ENCODE measurements at places on chromosomes 12 and 14.
A peak's percentile ranks its signal among the peaks of the same experiment; 100 is the strongest.

DNA sequence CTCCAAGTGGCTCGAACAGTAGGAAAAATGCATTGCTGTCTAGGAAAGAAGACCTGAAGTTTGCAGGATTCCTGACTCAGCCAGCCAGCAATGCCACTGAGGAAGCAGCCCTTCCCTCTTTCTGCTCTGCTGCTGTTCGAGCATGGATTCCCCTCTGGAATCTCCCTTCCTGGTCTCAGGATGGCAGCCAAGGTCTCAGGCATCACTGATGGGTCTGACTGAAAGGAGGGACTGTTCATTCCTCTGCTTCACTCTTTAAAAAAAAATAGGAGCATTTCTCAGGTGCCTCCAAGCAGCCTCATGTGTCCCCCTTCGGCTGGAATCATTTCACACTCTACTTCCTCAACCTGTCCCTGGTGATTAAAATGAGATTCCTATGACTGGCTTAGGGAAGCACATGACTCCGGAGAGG is 62.4 kb downstream of the SLC15A4 start:
- no peak for DNase-seq

DNA sequence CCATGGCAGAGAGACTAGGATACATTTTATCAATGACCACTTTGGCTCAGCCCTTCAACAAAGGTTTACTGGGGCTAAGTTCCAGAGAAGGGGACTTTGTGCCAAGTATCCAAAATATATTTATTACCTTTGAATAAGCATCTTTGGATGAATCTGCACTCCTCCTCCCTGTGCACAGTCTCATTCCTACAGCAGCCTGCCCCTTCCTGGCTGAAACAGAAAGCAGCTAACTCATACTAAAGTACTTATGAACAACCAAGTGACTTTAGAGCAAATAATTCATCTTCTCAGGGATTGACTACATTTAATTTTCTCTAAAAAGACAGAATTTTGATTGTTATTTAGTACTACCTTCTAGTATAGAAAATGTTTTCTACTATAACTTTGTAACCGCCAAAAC is 47.8 kb upstream of the ETV6 start:
- no peak for DNase-seq

DNA sequence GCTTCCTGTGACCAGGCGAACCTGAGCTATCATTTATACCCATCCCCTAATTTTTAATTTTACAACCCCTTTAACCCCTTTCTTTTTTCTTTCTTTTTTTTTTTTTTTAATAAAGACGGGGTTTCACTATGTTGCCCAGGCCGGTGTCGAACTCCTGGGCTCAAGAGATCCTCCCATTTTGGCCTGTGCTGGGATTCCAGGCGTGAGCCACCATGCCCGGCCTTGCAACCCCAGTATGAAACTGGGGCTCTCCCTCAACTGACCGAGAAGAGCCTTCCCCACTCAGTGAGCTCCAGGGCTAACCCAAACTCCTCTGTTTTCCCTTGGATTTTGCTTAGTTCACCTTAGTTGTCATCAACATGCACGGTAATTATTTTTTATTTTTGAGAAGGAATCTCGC is 992 bp downstream of the CPSF2 start:
- no peak for DNase-seq

- no peak for DNase-seq
Observed at GRCh38 chr12:70885956-70886355, 34.6 kb downstream of the PTPRR start.

DNA sequence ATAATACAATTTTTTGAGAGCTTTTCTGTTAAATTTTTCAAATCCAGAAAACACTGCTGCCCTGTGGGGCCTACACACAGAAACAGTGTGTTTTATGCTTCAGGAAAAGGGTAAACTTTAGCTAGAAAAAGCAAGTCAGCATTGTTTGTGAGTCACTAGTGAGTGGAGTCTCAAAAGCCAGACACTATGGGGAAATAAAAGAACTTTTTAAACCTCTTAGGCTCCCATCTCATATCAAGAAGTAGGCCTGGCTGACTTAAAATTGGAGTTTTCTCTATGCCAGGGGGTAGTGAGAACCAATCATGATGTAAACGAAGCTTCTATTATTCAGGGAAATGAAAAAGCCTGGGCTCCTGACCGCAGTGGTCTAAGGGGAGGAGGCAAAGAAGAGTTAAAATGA is 12.6 kb downstream of the GPR65 start:
- DNase-seq, result no peak

- no peak for DNase-seq
Observed at GRCh38 chr12:93092649-93092945, 163.5 kb upstream of the EEA1 start.

- no peak for DNase-seq
Observed at GRCh38 chr14:54698501-54698900, 131.6 kb downstream of the SAMD4A start.

DNA sequence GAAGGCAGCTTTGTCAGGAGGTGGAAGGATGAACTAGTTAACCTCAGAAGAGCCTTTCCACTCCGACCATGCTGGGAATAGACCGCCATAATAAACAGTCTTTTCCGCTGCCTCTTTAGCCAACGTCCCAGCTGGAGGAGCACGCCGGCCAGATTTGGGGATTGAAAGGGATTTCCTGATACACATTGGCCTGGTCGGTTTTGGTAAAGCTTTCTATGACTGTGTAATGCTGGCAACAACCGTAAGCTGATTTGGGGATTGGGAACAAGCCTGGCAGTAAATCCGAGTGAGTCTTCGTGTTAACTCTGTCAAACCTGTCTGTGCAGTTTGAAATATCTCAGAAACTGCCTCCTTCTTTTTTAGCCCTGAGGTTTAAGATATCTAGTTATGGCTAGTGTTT is 87.0 kb downstream of the DAD1 start:
- DNase-seq, result no peak

- no peak for DNase-seq
Observed at GRCh38 chr12:64603183-64603841, 7.0 kb upstream of the RASSF3 start.

GRCh38 chr12:47272412-47273190 is 192.8 kb upstream of the AMIGO2 start:
- no peak for DNase-seq

- DNase-seq, result no peak
Observed at GRCh38 chr14:50647282-50647681, 20.8 kb downstream of the SAV1 start.

DNA sequence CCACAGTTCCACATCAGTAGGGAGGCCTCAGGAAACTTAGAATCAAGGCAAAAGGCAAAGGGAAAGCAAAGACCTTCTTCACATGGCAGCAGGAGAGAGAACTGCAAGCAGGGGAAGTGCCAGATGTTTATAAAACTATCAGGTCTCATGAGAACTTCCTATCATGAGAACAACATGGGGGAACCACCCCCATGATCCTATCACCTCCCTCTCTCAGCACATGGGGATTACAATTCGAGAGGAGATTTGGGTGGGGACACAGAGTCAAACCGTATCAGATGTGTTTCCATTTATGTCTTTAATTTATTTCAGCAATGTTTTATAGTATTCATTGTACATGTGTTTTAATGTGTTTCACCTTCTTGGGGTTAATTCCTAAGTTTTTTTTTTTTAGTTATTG is 25.8 kb downstream of the METAP2 start:
- DNase-seq, result no peak

DNA sequence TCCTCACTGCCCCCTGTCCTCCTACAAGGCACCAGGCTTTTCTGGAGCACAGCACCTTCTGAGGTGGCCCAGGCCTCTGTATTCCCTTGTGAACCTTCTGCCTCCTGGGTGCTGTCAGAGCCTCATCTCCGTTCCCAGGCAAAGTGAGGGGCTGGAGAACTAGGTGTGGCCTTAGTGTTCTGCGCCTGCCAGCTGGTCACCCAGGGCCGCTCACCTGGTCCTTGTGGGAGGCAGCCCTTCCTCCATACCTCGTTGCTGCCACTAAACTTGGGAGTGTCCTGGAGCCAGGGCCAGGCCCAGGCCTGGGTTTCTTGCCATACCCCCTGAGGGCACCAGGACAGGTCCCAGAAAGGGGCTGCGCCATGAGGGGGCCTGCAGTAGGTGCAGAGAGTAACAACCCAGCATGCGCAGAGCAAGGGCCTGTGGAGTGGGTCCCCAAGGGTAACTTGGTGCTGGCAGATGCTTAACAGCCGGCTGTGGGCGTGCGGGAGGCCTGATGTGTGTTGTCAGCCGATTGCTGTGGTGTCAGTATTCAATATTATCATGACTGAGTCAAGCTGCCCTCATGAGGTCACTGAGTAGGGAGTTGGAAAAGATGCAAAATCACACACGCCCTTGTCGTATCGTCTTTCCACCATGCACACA is 17.1 kb downstream of the OTUB2 start:
- no peak for DNase-seq

GRCh38 chr14:61832783-61833182 is 70.6 kb downstream of the SNAPC1 start:
- DNase-seq, result no peak

GRCh38 chr12:47032644-47033043 is 46.8 kb upstream of the PCED1B start:
- no peak for DNase-seq

DNA sequence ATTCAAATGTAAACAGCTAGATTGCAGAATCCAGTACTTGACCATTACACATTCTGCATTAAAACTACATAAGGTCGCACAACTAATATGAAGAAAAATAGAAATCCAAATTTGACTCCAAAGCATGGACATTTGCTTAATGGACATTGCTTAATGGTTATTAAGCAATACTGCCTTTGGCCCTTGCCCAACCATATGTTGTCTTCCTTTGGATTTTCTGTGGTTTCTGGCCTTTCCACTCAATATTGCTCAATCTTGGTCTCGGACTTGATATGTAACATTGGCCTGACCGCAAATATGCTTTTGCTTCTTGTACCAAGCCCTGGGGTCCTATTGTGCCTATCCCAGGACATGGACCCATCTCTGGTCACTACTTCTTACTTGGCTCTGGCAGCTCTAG is 67.2 kb downstream of the PTPRR start:
- no peak for DNase-seq

- no peak for DNase-seq
Observed at GRCh38 chr14:58769011-58769643, 131.4 kb downstream of the DACT1 start.

GRCh38 chr12:97752129-97752528 is 289.5 kb downstream of the RMST start:
- no peak for DNase-seq

DNA sequence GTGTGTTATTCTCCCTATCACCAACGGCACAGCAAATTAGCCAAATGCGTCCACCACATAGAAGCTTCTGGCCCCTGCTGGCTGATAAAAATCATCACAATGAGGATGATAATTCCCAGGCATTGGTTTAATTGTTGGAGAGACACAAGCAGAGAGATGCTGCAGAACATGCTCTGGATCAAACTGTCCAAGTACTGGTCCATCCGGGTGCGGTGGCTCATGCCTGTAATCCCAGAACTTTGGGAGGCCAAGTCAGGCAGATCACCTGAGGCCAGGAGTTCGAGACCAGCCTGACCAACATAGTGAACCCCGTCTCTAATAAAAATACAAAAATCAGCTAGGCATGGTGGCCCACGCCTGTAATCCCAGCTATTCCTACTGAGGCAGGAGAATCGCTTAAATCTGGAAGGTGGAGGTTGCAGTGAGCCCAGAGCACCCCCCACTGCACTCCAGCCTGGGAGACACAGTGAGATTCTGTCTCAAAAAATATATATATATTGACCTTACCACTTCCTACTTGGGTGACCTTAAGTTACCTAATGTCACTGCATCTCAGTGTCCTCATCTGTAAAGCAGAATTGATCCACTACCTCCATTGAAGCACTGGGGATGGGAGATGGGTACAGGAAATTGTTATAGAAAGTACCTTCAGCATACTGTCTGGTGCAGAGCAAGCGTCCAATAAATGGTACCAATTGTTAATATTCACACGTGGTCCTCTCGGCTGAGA is 83.7 kb upstream of the EGLN3 start:
- DNase-seq, result no peak

- DNase-seq, result no peak
Observed at GRCh38 chr12:103884316-103884715, 43.3 kb upstream of the NT5DC3 start.

DNA sequence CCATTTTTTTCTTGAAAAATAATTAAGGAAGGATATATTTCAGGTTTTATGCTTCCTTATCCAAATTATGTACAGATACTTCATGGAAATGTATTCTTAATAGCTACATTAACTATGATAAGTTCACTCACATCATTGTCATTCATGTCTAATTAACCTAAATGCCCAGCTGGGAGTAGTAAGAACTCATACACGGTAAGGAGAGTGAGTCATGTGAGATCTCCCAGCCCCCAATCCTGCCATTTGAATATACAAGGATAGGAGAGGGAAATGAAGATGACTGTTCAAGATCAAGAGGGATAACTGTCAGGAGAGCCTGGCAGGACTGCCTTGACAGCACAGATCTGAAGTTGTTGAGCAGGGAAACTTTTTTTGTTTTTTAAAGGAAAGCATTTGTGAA is 343.4 kb upstream of the USP15 start:
- DNase-seq, result no peak

DNA sequence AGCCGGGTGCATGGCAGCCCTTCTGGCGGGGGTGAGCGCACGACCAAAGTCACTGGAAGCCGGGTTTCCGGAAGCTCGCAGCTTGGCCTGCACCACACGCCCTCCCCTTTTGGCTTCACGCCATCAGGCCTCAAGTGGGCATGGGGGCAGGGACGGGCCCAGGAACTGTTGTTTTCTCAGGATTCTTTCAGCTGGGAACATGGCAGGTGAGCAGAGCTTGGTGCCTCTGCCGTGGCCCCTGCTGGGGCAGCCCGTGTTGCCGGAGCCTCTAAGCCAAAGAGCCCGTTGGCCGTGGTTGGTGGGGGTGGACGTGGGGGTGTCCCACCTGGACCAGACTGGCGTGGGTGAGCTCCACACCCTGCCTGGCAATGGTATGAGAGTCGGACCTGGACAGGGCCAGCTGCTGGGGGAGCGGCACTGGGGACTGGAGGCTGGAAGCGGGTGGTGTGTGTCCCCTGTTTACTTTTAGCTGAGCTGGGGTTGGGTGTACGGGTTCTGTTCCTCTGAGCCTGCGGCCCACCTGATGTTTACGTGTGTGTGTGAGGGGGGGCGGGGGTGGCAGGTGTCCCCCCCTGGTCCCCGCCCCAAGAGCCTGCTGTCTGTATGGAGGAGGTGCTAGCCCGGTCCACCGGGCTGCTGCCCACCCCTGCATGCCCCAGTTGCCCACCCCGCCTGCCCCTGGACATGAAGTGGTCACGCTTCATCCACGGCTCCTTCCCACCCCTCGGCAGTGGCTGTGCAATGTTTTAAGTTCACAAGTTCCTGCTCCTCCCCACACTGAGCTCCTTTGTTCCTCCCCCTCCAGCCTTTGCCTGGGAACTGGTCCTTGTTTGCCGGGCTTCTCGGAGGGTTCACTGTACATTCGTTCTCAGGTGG is 28.7 kb upstream of the PLD4 start:
- no peak for DNase-seq

- DNase-seq, result peak; percentile 45
Observed at GRCh38 chr12:109804820-109805761, 28.1 kb downstream of the TRPV4 start.

- no peak for DNase-seq
Observed at GRCh38 chr12:53443955-53444354, 2.4 kb downstream of the PRR13 start.

DNA sequence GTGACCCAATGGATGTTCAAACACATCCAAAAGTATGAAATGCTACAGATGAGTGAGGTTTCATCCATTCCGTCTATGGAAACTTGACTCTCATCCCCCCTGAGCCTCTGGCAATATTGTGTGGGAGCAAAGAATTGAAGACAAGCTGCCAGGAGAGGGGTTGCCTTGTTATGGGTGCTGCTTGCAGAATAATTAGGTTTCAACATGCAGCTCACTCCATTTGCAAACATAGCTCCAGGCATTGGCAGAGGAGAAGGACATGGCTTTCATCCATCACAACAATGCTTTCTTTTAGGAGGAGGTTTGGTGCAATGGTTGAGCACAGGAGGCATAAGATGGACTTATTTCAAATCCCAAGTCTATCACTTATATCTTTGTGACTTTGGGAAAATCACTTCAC is 220.7 kb upstream of the SRRM4 start:
- no peak for DNase-seq

Data from stimulated activated CD8-positive, alpha-beta memory T cell treated with anti-CD3 and anti-CD28 coated beads, Interleukin-2, amount 100 ng/mL, for 1 hour (primary cell).